ENCODE measurements at places on chromosomes 2 and 18.

DNA sequence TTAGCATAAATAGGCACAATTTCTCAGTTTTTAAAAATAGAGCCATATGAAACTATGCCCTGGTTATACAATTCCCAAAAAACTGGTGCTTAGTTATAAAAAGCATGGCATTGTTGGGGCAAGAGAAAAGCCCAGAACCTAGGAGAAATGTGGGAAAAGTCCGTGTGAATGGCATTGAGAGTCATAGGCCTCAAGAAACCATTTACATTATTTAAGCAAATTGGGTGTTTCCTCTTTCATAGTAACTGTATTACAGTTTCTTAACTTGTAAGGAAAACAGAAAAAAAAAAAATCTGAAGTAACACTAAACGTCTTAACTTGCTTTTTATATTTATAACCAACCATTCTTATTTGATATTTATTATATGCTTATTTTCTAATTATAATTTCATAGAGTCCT, 170.9 kb upstream of the SESTD1 start:
- no peak for DNase-seq

- DNase-seq, result no peak
These were observed 5.3 kb downstream of the SATB2 start for GRCh38 chr2:199452260-199452990.

DNA sequence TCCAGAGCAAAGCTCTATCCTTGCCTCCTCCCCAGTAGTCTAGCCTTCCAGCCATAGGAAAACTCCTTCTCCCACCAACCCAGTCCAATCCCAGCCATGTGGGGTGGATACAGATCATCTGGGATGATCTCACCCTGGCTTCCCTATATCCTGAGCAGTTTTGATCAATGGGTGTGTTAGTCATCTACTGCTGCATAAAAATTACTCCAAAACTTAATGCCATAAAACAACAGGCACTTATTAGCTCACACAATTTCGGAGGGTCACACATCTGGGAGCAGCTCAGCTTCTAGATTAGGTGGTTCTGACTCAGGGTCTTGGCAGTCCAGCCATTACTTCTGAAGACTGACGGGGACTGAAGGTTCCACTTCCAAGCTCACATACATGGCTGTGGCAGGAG, 190.4 kb downstream of the SPP2 start:
- no peak for DNase-seq

DNA sequence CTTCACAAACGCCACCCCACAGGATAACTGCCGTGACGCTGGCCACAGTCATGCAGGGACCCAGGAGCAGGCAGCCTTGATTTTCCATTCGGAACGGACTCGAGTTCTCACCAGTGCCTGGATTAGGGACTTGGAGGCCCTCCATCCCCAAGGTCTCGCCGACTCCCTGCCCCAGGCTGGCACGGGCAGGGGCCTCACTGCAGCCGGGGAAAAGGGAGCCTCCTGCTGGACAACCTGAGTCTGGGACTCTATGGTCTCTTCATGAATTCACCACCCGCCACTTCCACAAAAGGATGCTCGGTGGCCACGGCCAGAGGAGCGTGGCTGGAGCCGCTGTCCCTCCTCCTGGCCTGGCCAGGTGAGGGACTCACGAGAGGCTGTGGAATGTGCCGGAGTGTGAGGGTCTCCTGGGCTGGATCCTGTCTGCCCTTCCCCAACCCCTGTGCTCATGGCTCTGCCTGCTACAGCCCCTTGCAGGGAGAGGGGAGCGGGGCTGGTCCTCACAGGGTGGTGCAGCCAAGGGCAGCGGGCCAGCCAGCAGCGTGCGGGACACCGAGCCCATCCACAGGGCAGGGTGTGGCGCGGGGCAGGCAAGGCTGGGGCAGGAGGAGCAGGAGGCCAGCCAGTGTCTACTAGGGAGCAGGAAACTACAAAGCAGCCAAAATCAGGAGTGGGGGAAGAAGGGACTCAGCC, 42.3 kb downstream of the AQP12A start:
- no peak for DNase-seq

DNA sequence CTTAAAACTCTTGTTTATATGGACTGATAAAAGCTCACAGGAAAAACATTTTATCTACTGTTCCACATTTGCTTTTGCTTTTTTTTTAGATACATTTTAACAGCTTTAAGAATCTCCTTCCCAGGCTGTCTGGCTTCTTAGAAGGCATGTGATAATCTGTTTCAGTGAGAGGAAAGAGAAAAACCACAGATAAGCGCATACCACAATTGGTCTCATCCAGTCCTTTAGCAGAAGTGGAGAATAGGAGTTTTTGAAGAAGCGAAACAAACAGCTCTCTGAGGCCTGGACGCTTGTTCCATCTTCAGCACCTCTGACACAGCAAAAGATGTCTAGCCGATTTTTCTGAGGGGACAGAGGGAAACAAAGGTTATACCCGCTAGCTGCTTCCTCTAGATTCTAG, 37.6 kb downstream of the RMC1 start:
- DNase-seq, result no peak

DNA sequence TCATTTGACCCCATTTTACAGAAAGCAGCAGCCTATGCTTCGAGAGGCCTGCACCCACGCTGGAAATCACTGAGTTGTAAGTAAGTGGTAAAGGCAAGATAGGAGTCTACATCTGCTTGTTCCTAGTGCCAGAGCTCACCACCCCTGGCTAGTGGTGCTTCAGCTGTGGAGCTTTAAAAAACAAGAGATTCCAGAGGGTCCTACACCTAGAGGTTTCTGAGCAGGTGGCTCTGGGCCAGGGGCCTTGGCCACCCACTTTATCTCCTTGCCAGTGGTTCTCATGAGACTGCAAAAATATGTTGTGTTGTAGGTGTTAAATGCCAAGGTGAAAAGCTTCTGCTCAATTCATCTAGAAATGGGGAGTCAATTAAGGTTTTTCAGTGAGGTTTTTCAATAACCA, 60.0 kb upstream of the SERTAD2 start:
- no peak for DNase-seq

DNA sequence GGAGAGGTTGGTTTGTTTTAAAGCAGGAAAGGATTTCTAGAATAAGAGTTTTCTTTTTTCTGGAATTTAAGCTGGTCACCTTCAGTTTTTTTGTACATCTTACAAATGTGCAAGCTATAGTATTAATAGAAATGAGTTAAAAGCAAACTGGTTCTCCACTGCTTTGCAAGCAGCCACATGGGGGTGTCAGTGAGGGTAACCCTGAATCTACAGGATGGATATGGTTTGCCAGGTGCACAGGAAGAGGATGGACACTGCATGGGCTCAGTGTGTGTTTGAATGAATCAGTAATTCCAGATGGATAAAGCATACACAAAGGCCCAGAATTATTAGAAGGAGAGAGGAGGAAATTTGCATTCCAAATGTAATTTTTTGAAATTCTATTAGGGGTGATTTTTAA, 89.0 kb downstream of the MAPRE2 start:
- DNase-seq, result no peak

GRCh38 chr2:173249661-173250641, 104.7 kb upstream of the CDCA7 start:
- DNase-seq, result no peak

DNA sequence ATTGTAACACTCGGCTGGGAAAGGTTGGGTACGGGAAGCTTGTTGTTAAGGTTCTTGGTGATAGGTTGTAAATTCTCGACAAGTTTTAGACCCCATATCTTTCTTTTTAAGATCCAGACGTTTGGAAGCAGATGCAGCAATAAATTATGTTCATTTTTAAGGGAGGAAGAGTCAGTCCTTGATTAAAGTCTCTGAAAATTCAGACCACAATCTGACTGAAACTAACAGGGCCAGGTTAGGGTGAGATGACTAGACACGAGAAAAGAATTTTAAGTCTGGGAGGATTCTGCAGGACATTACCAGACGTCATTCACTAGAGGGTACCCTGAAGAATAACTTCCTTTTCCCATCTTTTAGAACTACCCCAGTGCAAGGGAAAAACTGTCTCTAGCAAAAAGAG, 16.1 kb downstream of the WIPF1 start:
- no peak for DNase-seq

DNA sequence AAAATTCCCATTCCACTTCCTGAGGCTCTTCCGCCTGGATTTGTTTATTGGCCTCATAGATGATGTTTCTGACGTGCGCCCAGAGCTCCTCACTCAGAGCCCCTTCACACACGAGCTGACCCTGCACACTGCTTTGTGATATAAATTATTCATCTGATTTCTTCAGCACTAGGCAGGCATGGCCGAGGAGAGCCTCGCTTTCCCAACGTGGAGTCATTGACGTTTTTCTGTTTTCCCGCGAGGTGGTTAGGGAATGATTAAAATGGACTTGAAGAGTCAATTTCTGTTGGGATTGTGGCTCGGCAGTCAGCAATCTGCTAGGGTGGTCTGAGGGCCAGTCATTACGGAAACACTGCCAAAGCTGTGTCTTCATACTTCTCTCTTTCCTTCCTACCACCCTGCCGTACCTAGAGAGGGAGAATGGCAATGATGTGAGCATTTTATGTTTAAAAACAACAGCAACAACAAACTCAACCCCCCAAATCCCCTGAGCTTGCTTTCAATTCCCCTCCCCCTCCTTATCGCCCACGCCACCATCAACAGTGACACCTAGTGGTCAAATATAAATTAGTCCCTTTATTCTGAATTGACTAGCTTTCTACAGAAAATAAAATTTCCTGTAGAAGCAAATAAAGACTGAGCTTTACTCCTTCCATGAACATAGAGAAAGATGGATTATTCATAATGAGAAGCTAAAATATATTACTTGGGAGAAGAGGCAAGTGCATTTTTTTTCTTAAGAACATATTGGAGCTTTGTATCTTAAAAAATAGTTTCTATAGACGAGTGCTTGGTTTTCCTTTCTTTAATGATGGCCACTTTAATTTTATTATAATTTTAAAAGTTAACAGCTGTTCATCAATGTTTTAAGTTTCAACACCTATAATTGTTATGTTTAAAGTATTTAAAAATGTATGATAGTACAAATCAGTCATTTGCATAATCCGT, 285.1 kb downstream of the MTX2 start:
- peak; percentile 34 for DNase-seq

GRCh38 chr2:157737656-157738055, 109.0 kb upstream of the ACVR1C start:
- DNase-seq, result peak; percentile 80

GRCh38 chr2:71684226-71685072, 231.1 kb downstream of the DYSF start:
- DNase-seq, result no peak

DNA sequence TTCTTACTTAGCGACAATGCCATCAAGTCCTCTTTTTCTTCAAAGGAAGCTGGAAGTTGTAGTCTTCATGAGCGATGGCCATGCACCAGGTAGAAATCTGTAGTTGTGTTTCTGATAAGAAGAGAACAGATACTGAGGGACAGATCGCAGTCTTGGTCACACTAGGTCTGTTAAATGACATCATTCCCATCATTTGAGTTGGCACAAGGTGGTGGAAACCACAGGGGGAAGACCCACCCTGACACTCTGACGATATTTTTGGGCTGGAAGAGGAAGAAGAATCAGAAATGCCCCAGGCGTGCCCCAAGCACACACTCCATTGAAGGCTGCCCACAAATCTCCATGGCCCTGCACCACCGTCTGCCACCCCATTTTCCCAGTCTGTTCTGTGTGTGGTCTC, 89.0 kb upstream of the BOD1L2 start:
- no peak for DNase-seq

DNA sequence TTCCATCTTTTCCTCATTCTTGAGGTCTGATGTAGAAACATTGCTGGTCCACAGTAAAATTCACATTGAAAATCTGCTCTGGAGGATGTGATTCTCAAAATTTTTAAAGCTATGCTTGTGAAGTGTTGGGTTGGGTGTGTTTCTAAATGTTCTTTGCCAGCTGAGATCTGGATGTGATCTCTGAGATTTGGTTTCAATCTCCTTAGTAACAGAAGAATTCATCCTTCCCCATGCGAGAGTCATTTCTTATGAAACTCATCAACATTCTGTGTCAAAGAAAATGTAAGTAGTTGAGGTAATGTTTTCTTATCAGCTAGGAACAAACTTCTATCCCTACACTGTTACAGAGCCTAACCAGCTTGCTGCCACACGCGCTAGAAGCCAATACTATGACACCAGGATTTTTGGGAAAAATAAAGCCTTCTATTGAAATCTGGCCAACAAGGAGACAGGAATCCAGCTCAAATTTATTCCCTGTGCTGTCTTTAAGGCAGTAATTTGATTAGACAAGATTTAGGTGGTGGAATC, 134.9 kb downstream of the PTH2R start:
- no peak for DNase-seq

DNA sequence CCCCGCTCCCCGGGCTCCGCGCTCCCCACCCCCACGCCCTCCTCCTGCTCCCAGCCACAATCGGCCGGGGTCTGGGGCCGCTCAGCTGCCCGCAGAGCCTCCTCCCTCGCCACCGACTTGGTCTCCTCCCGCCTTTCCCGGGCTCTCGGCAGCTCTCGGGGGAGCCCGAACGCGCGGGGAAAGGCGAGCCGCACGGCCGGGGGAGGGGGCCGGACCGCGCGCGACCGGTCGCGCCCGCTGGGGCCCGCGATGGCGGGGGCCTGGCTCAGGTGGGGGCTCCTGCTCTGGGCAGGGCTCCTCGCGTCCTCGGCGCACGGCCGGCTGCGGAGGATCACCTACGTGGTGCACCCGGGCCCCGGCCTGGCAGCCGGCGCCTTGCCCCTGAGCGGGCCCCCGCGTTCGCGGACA, 327 bp downstream of the LTBP1 start:
- no peak for DNase-seq

DNA sequence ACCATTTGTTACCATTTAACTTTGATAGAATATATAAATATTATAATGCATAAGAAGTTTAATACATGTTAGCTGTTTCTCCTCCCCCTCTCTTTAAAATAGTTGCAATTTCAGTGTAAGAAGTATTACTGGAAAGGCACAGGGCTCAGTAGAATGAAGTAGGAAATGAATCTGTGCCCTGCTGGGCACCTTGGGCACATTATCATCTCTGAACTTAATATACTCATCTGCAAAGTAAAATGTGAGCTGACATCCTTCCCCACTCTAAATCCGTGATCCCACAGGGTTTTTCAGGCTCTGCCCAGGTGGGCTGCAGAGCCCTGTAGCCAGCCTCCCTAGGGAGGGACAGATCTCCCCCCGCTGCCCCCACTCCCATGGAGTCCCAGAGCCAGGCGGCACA, 56.8 kb downstream of the DPP4 start:
- DNase-seq, result no peak

- no peak for DNase-seq
These were observed 29.2 kb upstream of the KCNS3 start for GRCh38 chr2:17849275-17849674.
